A549 treated with dexamethasone at 1 μM for 4 hours (cell line): ENCODE measurements at places on chromosomes 1 and 21. TPM values are rescaled to one million over a fixed set of nuclear protein-coding genes. Genes with fewer than 3 reads are reported as not detected.

Gene PLEKHO1
- total RNA-seq: 4.8 to 6.8 TPM (median 6.4 TPM) in 5 replicates

Gene EVA1C
- 53.6 to 63.2 TPM (median 58.1 TPM) in 5 replicates for total RNA-seq

Gene MX2
- total RNA-seq: 0.06 to 0.14 TPM (median 0.14 TPM) in 3 of 5 replicates, not detected in the others

Gene AMPD1
- total RNA-seq: 0.14 TPM in 1 of 5 replicates, not detected in the others

Gene ATXN7L2
- 1.4 to 2.4 TPM (median 2.1 TPM) in 5 replicates for total RNA-seq

Gene FH
- 84.2 to 89.1 TPM (median 87.9 TPM) in 5 replicates for total RNA-seq

Gene NBPF4
- 0.06 to 0.14 TPM (median 0.07 TPM) in 4 of 5 replicates, not detected in the other for total RNA-seq

Gene MATN1
- total RNA-seq: 0.06 to 0.18 TPM (median 0.08 TPM) in 4 of 5 replicates, not detected in the other

Gene LCE2C
- not detected in 5 replicates for total RNA-seq

Gene WLS
- 14.8 to 18.5 TPM (median 15.0 TPM) in 5 replicates for total RNA-seq

Gene NKAIN1
- total RNA-seq: 1.0 to 1.4 TPM (median 1.1 TPM) in 5 replicates

Gene TBCE
- total RNA-seq: 39.8 to 47.9 TPM (median 41.4 TPM) in 5 replicates

Gene AMIGO1
- 0.99 to 1.7 TPM (median 1.4 TPM) in 5 replicates for total RNA-seq

Gene ELF3
- total RNA-seq: 101 to 133 TPM (median 107 TPM) in 5 replicates

Gene PLPPR4
- 0.04 TPM in 1 of 5 replicates, not detected in the others for total RNA-seq

Gene PPIAL4G
- not detected in 5 replicates for total RNA-seq

Gene SYTL1
- 0.10 to 0.73 TPM (median 0.45 TPM) in 5 replicates for total RNA-seq

Gene CEPT1
- total RNA-seq: 11.4 to 15.3 TPM (median 14.1 TPM) in 5 replicates

Gene SPRR2G
- total RNA-seq: not detected in 5 replicates
